Tibial artery (tissue), 4 donors: ENCODE measurements at places on chromosomes 1 and 21.

DNA sequence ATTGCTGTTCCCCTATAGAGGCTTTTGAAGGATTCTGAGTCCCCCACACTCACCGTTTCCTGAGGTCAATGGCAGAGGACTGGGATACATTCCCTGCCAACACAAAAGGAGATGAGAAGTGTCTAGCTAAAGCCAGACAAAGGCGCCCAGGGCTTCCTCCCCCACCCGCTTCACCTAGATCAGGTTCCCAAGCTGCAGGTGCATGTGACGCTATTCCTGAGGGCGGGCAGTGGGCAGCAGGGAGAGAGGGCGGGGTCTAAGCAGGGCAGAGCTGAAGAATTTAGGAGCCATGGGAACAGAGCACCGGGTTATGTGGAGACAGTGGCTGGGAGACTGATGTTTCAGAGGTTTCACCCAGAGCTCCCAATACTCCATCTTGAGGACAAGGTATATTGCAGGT lies 6.0 kb upstream of the ARHGEF2 start:
- peaks cover 75% of the 10 kb centered on the region for H3K4me1 ChIP-seq
- H3K4me3 ChIP-seq, result no peak overlapping the region
- H3K27ac ChIP-seq, result peak overlapping the region; percentile 98
- H3K27me3 ChIP-seq, result no peaks in the 10 kb centered on the region
- DNase-seq, result no peak
- no peaks in the 10 kb centered on the region for H3K36me3 ChIP-seq

DNA sequence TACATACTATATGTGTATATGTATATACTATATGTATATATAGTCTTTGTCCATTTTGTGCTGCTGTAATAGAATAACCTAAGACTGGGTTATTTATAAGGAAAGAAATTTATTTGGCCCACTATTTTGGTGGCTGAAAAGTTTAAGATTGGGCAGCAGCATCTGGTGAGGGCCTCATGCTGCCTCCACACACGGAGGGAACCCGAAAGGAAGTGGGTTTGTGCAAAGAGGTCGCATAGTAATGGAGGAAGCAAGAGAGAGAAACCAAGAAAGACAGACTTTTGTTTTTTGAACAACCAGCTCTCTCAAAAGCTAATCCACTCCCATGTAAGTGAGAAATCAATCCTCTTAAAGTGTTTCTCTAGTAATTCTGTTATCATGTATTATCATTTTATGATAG lies 1147.3 kb downstream of the NCAM2 start:
- no peak for DNase-seq
- H3K4me3 ChIP-seq, result no peak overlapping the region
- H3K4me1 ChIP-seq, result no peaks in the 10 kb centered on the region
- H3K36me3 ChIP-seq, result no peaks in the 10 kb centered on the region
- no peaks in the 10 kb centered on the region for H3K27me3 ChIP-seq
- no peak overlapping the region for H3K27ac ChIP-seq

DNA sequence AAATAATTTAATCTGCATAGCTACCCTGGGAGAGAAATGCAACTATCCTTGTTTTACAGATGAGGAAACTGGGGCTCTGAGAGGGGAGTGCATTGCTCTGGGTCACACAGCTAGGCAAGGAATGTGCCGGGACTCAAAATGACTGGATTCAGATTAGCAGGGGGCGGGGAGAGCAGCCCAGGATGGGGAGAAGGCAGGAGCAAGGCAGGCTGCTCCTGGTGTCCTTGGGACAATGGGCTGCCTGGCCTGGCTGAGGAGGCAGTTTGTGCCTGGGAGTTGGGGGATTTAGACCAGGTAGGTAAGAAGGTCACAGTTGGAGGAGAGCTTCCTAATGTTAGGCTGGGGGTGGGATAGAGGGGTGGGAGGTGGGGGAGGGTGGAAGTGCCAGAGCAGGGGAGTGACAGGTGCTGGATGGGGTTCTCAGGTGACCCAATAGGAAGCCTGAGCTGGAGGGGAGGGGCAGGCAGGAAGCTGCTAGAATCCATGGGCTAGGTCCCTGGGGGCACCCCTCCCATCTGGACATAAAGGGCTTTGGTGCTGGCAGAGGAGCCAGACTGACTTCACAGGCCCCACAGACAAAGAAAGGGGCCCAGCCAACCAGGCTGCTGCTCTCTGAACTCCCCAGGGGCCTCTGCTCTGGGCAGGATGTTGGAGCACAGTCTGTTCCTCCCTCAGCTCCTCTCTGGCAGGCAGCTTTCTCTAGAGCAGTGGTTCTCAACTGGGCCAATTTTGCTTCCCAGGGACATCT lies 29.0 kb downstream of the TRIM62 start:
- peak overlapping the region; percentile 75 for H3K27ac ChIP-seq
- DNase-seq, result peak; percentile 85
- peaks cover 26% of the 10 kb centered on the region for H3K4me1 ChIP-seq
- H3K27me3 ChIP-seq, result no peaks in the 10 kb centered on the region

GRCh38 chr1:207815913-207816291 lies 64.0 kb downstream of the CD46 start:
- no peaks in the 10 kb centered on the region for H3K4me1 ChIP-seq
- peaks cover 97% of the 10 kb centered on the region for H3K36me3 ChIP-seq
- H3K4me3 ChIP-seq, result peak overlapping the region; percentile 7
- H3K27ac ChIP-seq, result peak overlapping the region; percentile 100
- DNase-seq, result no peak

DNA sequence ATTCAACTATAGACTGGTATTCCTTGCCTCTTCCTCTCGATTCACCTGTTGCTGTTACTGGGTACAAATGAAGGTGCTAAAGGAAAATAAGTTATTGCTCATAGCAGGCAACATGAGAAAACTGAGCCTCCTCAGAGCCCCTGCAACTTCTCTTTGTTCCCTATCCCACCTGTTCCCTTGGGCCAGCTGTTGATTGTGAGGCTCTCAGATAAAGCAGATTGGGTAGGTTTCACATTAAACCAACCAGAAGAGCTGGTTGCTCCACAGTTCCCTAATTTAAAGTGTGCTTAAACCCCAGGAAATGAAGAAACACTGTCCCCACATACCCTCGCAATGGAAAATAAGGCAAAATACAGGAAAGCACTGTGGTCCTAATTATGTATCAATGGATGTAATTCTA lies 4.8 kb downstream of the DEDD start:
- peaks cover 31% of the 10 kb centered on the region for H3K36me3 ChIP-seq
- no peak for DNase-seq
- H3K4me3 ChIP-seq, result no peak overlapping the region
- no peak overlapping the region for H3K27ac ChIP-seq
- peaks cover 20% of the 10 kb centered on the region for H3K4me1 ChIP-seq

DNA sequence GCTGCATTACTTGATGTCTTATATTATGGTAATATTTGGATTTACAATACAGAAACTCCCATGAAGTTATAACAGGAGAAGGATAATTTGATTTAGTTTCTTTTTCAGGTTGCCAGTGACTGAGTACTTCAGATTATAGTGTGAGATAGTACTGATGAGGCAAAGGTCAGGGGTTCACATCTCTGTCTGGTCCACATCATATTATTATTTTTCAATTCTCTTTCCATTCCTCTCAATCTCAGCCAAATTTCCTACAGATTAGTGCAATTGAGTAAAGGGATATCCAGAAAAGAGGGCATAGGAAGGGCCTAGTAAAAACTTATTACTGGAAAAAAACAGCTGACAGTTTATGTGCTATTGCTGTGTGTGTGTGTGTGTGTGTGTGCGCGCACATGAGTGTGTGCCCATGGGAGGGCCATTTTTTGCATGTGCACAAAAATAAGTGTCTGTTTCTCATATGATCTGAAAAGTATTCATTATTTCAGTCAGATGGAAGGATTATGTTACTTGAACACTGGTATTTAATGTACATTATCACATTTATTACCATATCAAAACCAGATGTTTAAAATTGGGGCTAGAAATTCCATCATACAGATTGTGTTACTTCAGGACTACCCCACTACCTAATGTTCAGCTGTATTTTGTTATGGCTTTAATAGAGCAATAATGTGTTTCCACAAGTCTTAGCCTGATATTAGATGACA lies 78.3 kb upstream of the KCNK2 start:
- H3K36me3 ChIP-seq, result no peaks in the 10 kb centered on the region
- no peaks in the 10 kb centered on the region for H3K27me3 ChIP-seq
- no peak for DNase-seq

- DNase-seq, result no peak
- no peaks in the 10 kb centered on the region for H3K36me3 ChIP-seq
- peaks cover 17% of the 10 kb centered on the region for H3K4me1 ChIP-seq
- H3K27ac ChIP-seq, result no peak overlapping the region
Observed at GRCh38 chr21:31557421-31558188, 101.9 kb upstream of the SOD1 start.

- no peak for DNase-seq
- H3K36me3 ChIP-seq, result no peaks in the 10 kb centered on the region
- H3K27ac ChIP-seq, result no peak overlapping the region
- H3K4me3 ChIP-seq, result no peak overlapping the region
- no peaks in the 10 kb centered on the region for H3K4me1 ChIP-seq
- H3K27me3 ChIP-seq, result no peaks in the 10 kb centered on the region
Observed at GRCh38 chr1:187840557-187840956, 1011.8 kb downstream of the PLA2G4A start.

GRCh38 chr1:150548632-150549495 lies at the start of gene ADAMTSL4:
ADAMTSL4 (plus strand) TSS chr1:150549408; CDS start chr1:150552289, 2,881 bp downstream.
- no peaks in the 10 kb centered on the region for H3K36me3 ChIP-seq
- peaks cover 44% of the 10 kb centered on the region for H3K4me1 ChIP-seq
- H3K27ac ChIP-seq, result peak within 1 kb of the TSS; percentile 92
- DNase-seq, result peak; percentile 71
- no peaks in the 10 kb centered on the region for H3K27me3 ChIP-seq
- peak within 1 kb of the TSS; percentile 73 for H3K4me3 ChIP-seq

DNA sequence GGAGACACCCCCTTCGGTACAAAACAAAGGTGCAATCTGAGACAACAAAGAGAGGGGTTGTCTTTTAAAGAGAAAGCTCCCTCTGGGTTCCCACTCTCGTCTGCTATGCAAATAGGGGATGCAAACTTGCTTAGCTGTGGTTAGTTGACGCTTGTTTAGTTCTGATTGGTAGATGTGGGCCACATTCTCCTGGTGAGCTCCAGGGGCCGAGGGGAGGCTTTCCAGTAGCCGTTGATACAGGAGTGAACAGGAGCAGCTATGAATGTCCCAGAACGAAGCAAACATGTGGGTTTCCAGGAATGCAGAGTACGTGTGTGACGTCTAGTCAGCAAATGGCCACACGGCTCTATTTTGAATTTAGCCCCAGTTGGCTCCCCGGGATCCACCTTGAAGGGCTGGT lies 14.7 kb downstream of the TFF2 start:
- no peak overlapping the region for H3K4me3 ChIP-seq
- no peaks in the 10 kb centered on the region for H3K27me3 ChIP-seq
- DNase-seq, result no peak
- peaks cover 8% of the 10 kb centered on the region for H3K4me1 ChIP-seq

GRCh38 chr1:25672763-25673409 lies 56.3 kb downstream of the MAN1C1 start:
- DNase-seq, result no peak
- H3K4me1 ChIP-seq, result peaks cover 4% of the 10 kb centered on the region
- no peaks in the 10 kb centered on the region for H3K27me3 ChIP-seq

DNA sequence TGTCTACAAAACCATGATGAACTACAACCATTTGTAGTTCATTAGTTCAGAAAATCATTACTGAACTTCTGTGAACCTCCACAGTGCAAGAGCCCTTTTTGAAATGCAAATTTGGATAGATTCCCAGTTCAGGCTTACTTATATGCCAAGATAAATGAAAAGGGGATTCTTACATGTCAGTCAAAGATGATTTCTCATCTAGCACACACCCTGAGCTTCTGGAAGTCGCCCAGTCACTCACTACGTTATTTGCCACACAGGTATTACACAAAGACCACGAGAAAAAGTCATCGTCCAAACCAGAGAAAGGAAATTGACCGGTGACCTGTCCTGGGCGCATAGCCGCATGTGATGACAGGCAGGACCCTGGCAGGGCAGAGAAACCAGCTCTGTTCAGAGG lies 41.8 kb downstream of the ETS2 start:
- H3K36me3 ChIP-seq, result no peaks in the 10 kb centered on the region
- H3K27ac ChIP-seq, result peak overlapping the region; percentile 22
- H3K27me3 ChIP-seq, result no peaks in the 10 kb centered on the region

- no peaks in the 10 kb centered on the region for H3K27me3 ChIP-seq
- no peaks in the 10 kb centered on the region for H3K36me3 ChIP-seq
- no peak overlapping the region for H3K27ac ChIP-seq
- no peak for DNase-seq
- no peak overlapping the region for H3K4me3 ChIP-seq
- H3K4me1 ChIP-seq, result no peaks in the 10 kb centered on the region
Observed at GRCh38 chr1:170367615-170368014, 164.4 kb upstream of the GORAB start.

DNA sequence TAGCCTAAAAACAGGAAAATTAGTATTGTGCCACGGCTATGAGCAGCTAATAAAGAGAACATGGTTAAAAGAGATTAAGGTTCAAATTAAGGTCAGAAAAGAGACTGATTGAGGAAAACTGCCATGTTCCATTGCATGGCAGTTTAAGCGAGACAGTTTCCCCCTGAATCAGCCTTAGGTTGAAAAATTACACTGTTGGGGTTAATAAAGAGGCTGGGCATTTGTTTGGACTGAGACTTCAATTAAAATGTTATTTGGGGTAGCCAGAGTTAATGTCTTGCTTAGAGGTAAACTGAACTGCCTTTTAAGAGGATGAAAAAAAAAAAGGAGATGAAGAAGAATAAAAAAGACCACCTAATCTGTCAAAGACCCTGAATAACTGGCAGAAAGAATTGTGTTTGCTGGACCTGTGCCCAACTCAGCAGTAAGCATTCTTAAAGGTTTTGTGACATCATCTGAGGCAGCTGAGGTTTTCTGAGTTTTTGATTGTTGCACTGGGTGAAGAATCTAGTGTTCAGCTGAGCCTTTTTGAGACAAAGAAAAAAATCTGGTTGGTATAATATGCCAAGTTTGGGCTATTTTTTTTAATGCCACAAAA lies 17.7 kb upstream of the PROX1 start:
- H3K4me3 ChIP-seq, result no peak overlapping the region
- no peaks in the 10 kb centered on the region for H3K4me1 ChIP-seq
- DNase-seq, result no peak
- H3K27ac ChIP-seq, result no peak overlapping the region
- no peaks in the 10 kb centered on the region for H3K36me3 ChIP-seq

DNA sequence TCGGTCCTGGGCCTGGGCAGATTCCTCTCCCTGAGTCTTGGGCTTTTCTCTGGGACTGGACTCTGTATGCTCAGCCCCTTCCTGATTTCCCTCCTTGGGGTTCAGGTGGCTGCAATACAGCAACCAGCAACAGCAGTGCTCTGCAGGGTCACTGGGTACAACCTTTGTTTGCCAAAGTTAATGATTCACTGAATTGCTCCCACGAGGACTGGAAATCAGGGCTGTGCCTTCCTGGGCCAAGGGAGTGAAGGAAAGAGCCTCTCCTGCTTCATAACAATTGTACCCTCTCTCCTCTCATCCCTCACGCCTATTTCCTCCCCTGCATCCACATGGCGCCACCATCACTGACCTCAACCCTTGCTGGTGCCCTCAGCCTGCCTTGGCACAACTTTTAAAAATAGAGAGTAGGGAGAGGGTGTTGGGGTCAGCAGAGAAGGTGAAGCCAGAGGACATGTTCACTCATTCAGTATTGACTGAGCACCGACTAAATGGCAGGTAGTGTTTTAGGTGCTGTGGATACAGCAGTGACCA lies 52.8 kb upstream of the GOLT1A start:
- no peak overlapping the region for H3K4me3 ChIP-seq
- DNase-seq, result no peak

GRCh38 chr1:25765923-25766589 lies 33.9 kb upstream of the SELENON start:
- H3K36me3 ChIP-seq, result no peaks in the 10 kb centered on the region
- H3K4me3 ChIP-seq, result no peak overlapping the region
- peak overlapping the region; percentile 57 for H3K27ac ChIP-seq
- peaks cover 12% of the 10 kb centered on the region for H3K4me1 ChIP-seq
- DNase-seq, result no peak
- H3K27me3 ChIP-seq, result no peaks in the 10 kb centered on the region

- H3K4me3 ChIP-seq, result no peak overlapping the region
- peaks cover 3% of the 10 kb centered on the region for H3K4me1 ChIP-seq
- no peaks in the 10 kb centered on the region for H3K27me3 ChIP-seq
- no peak for DNase-seq
- H3K27ac ChIP-seq, result no peak overlapping the region
- H3K36me3 ChIP-seq, result no peaks in the 10 kb centered on the region
Observed at GRCh38 chr1:186532466-186532865, 71.6 kb upstream of the PDC start.
